ENCODE measurements at places on chromosomes 11 and 22. TPM values are rescaled to one million over a fixed set of nuclear protein-coding genes. Genes with fewer than 3 reads are reported as not detected.

Gene HORMAD2
- not detected for total RNA-seq

DNA sequence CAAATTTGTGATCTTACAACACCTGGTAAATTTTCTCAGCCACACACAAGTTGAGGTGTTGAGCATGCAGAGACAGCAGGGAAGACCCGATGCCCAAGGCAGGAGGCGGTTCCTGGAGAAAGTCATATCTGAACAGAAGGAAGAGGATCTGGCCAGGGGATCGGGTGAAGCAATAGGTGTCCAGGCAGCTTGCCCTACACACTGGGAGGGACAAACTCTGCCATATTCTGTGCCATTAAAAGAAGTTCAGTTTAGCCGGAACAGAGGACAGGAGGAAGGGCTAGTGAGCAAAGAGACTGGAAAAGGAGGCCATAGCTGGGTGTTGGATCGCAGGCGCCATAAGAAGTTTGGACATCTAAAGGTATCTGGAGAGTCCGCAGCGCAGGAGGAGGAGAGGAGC, 76.5 kb downstream of the TMPRSS5 start:
- no peak for DNase-seq

- DNase-seq, result no peak
These were observed 168.8 kb downstream of the C11orf87 start for GRCh38 chr11:109590782-109591181.

- peak; percentile 24 for DNase-seq
These were observed 54.8 kb downstream of the PAK1 start for GRCh38 chr11:77418971-77419597.

- no peak for DNase-seq
These were observed 530.6 kb upstream of the KIRREL3 start for GRCh38 chr11:127531167-127531566.

- DNase-seq, result no peak
These were observed 24.3 kb upstream of the KCNQ1OT1 start for GRCh38 chr11:2724104-2724503.

DNA sequence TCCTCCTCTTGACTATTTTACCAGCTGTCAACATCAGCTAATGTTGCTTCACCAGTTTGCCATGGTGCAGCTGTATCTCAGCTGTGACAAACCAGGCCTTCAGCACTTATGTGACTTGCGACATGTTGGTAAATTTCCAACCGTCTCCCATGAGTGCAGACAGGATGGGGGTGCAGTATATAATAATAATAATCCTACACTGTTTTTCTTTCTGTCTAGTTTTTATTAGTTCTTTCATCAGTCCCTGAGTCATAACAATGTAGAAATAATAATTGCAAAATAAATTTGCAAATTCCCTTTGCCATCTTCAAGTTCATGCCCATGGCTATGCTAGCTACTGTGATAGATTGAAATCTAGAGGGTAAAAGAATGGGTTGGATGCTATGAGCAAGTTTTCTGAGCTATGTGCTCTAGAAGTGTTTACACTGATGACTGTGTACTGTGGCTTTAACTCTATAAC, 4.9 kb downstream of the MMP13 start:
- no peak for DNase-seq

Data from HT-29 (cell line).